ENCODE measurements at places on chromosomes 2 and 18.

DNA sequence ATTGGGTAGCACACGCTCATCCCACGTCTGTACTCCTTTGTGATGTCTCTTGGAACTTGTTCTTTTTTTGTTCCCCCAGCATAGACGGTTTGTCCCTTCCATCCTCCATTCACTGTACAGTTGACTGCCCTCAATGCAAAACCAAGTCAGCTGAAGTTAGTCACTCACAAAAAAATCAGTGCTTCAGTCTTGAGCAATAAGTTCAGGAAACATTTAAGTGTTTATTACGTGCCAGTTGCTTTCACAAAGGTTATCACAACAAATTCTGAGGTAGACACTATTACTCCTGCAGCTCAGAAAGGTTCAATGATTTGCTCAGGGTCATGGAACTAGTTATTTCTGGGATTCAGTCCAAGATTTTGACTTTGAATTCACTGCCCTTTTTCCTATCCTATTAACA is 102.2 kb downstream of the PDE1A start:
- DNase-seq, result peak; percentile 84

DNA sequence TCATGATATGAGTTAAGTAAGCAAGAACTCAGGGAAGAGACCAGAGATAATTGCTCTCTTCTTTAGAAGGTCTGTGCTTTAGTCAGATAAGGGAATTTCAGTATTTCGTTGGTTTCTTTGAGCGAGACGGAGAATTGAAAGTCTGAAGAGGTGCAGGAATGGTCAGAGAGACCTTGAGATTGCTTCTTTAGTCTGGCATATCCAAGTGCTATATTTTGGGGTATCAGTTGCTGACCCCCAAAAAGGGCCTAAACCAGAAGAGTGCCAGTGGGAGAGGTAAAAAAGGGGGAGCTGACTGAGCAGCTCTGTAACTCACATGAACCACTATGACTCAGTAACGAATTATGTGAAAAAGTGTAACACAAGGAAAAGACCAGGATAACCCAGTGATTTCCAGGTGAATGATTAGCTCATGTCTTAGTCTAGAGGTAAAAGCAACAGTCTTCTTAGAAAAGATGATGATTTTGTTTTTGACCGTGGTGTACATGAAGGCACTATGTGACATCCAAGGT is 932.9 kb downstream of the TDRD15 start:
- DNase-seq, result no peak

DNA sequence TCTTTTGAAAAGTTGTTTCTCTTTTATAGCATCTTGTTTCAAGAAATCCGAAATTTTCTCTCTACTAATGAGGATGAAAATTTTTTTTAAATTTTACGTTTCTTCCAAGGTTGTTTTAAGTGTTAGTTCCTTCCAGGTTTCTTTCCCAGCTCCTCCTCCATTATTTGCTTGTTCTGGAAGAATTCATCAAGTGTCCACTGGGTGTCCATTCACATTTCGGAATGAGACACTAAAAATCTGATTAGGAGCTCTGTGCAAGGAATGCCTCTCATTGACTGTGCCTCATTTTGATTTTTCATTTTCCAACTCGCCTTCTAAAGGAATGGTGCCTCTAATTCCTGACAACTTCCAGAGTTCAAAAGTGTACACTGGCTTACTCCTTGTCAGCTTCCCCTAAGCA is 6.1 kb downstream of the SP100 start:
- DNase-seq, result no peak

DNA sequence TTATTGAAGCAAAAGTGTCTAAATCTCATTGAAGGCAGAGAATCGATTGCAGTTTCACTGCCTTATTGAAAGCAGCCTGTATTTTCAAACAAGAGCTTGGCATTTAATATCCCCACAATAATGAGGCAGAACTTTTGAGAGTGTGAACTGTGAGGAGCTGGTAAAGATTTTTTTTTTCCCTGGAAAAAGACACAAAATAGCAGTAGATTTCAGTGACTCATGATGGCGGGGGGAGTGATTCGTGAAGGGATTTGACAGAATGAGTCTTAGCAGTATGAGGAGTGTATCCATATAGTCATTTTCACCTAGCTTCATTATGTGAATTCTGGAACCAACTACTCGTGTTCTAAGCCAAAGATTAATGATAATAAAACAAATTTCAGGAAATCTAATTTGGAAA is 242.9 kb downstream of the ARL6IP6 start:
- DNase-seq, result no peak

DNA sequence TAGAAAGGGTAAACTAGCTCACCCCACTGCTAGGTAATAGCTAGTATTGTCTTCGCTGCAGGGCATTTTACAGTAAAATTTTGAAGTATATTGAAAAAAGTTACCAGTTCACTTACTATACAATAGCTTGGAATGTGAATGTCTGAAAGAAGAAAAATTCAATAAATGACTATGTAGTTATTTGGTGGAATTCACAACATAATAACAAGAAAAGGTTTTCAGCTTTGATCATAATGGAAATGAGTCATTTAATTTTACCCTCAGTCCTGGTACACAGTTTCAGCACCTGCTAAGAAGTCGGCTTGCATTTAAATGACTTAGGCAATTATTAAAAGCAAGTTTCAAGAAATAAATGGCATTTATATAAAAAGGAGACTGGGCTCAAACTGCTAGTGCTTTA is 90.4 kb downstream of the NUP35 start:
- DNase-seq, result no peak

DNA sequence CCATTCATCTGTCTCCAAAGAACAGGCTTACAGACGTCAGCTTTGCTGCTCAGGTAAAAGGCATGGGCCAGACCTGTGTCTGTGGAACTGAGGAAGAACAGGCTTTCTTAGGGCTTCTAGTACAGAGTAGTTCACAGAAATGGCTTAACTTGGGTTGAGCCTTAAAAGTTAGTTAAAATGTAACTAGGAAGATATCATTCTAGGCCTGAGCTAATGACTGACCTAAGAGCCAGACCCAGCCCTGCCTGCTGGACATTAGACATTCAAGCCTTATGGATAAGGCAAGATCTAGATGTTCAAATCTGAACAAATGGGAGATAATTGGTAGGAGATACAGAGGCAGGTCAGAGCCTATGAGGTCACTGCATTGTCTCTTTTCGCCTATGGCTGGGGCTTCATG is 73.9 kb upstream of the SLC14A2 start:
- DNase-seq, result no peak

GRCh38 chr2:49351560-49351959 is 197.2 kb upstream of the FSHR start:
- no peak for DNase-seq

- no peak for DNase-seq
Measured at GRCh38 chr2:98381494-98381893, 35.2 kb downstream of the CNGA3 start.

DNA sequence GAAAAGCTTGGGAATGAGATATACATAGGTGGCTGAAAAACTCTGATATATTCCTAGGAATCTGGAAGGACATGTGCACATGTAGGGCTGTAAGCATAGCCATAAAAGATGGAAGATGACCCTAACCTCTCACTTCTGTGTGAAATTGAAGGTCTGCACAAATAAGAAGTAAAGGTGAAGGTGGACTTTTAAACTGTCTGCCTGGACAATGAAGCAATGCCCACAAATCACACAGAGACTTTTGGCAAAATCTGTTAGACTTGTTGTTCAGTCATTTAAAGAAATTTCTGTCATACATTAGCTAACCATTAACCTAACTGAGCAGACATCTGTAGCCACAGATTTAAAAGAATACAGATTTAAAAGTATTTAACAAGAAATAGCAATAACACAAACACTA is 65.3 kb upstream of the CCDC178 start:
- DNase-seq, result no peak
